M059J (cell line): ENCODE measurements at places on chromosomes 12 and 14.

- no peak for DNase-seq
Observed at GRCh38 chr12:3223601-3224529, 146.7 kb downstream of the TSPAN9 start.

DNA sequence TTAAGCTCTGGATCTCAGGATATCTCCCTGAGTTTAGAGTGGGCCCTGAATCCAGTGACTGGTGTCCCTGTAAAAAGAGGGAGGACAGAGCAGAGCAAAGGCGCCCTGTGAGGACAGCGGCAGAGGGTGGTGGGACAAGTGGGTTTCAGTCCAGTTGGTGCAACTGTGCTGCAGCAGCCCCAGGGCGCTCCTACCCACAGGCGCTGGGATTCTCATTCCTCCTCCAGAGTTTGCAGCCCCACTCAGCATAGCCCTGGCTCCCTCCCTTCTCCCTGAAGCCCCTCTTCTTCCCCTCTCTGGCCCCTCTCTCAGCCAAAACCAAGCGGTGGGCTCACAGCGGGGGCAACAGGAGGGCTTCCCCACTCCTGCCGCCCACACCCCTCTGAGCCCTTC is 1.6 kb downstream of the TMEM179 start:
- no peak for DNase-seq

DNA sequence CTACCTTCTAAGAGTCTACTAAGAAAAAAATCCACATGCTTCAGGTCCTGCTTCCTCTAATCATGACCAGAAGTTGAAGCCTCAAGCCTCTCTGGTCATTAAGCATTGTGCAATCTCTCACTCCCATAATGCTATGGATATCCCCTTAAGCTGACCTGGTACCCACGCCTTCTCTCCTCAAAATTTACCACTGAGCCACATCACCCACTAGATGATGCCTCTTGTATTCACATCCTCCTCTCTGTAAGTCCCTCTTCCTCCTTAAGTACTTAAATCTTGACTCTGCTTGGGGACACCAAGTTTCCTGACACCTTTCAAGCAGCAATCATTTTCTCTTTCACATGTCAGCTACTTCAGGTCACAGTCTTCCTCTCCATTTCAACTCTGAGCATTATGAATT is 9.8 kb downstream of the GALNT4 start:
- no peak for DNase-seq

DNA sequence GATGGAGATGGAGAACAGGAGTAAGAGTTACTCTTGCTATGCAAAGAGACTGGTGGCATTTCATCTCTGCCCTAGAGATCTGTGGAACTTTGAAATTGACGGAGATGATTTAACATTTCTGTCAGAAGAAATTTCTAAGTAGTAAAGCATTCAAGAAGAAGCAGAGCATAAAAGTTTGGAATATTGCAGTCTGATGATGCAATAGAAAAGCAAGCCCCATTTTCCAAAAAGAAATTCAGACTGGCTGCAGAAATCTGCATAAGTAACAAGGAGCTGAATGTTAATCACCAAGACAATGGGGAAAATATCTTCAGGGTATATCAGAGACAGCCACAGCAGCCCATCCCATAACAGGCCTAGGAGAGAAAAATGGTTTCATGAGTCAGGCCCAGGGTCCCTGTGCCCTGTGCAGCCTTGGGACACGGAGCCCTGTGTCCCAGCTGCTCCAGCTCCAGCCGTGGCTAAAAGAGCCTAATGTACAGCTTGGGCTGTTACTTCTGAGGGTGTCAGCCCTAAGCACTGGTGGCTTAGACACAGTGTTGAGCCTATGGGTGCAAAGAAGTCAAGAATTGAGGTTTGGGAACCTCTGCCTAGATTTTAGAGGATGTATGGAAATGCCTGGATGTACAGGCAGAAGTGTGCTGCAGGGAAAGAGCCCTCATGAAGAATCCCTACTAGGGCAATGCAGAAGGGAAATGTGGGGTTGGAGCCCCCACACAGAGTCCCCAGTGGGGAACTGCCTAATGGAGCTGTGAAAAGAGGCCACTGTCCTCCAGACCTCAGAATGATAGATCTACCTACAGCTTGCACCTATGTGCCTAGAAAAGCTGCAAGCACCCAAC is 616.6 kb downstream of the SLC16A7 start:
- no peak for DNase-seq

- no peak for DNase-seq
Observed at GRCh38 chr12:121568971-121569751, 11.7 kb downstream of the KDM2B start.

DNA sequence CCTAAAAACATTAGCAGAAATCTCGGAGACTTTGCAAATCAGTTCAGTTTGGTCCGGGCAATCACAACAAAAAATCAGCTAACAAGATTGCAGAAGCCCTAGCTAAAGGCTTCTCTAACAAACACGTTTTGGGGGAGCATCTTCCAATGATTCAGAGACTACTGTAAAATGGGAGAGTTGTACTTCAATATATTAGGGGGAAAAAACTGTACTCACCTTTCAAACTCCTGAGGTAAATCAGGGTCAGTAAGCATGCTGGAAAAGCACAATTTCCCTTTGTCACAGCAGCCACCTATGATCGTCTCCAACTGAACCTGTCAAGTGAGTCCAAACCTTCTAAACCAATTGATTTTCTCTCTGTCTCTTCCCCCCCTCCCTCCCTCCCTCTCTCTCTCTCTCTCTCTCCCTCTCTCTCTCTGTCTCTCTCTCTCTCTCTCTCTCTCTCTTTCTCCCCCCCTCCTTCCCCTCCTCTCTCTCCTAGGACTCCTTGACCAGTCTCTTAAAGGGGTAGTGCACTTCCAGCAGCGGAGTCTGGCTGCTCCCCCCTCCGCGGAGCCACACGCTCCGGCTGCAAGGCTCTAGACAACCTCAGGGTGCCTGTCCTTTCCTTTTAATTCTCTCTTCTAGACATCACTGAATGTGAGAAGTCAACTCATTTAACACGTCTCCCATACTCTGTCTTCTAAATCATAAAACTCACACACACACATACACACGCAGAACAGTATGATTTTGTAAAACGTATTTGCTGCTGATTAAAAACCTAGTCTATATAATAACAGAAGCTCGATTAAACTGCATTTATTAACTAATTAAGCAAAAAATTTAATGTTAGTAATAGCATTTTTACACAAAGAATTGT is at the start of gene SOX5:
SOX5 (minus strand) TSS at position 323 of the 862 bp plus-strand sequence; CDS start at position 254, 69 bp downstream.
- DNase-seq = peak; percentile 66

- no peak for DNase-seq
Observed at GRCh38 chr12:124804011-124804621, 59.5 kb downstream of the SCARB1 start.

DNA sequence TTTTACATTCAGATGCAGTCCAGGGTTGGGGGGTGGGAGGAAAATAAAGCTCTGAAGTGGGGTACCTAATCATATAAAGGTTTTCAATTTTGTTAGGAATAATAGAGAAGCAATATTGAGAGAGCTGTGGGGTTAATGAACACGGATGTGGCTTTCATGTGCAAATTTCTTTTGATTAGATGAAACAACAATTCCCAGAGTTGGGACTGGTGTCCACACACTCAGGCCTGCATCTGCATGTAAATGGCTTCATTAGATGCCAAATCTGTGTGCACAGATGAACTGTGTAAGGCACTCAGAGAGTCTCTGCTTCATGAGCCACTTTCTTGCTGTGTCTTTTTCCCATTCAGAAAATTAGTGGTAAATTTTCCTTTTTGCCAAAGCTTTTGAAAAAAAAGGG is 377.1 kb upstream of the NOVA1 start:
- DNase-seq = no peak

DNA sequence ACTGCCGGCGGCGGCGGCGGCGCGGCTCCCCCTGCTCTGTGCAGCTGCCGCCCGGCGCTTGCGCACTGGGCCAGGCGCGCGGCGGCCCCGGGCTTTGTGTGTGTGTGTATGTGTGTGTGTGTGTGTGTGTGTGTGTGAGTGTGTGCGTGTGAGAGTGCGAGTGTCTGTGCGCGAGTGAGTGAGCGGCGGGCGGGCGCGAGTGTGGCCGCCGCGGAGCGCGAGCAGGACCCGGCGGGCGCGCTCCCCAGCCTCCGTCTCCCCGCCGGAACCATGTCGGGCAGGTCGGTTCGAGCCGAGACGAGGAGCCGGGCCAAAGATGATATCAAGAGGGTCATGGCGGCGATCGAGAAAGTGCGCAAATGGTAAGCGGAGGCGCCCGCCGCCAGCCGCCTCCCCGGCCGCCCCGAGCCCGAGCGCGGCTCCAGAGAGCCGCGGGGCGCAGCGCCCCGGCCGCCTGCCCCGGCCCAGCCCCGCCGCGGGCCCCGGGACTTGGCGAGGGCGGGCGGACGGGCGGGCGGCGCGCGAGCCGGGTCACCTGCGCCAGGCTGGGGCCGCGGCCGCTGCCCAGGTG is at the start of gene BCL7A:
BCL7A (plus strand) TSS at position 63 of the 571 bp plus-strand sequence; CDS start at position 271, 208 bp downstream.
- DNase-seq = peak; percentile 57

DNA sequence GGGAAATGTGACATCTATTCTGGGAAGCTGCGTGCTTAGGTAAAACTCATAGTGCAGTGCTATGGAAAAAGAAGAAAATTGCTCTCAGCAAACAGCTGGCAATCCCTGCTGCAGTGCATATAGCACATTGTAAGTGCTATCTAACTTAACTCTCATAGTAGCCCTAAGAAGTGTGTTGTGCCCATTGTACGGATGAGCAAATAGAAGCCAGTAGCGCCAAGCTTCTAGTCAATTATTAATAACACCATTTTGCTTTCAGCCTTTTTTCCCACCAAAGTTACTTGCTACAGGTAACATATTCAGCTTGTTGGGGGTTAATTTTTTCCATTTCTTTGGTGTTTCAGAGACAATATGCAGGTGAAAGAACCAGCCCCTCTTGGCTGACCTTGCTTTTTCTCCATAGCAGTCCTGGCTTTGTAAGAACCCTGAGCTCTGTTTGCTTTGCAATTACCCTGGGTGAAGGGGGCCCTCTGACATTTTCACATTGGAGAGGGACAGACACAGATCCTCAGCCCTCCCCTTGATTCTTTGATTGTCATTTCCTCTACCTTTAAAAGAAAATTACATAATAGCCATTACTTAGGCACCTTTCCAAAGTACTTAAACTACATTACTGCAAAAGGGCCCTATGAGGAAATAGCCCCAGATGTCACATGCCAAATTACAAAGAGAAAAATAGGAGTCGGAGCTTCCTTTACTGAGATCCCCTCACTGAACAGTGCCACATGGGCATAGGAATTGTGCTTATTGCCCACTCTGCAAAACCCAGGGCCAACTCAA is 576.2 kb upstream of the TBX3 start:
- no peak for DNase-seq

DNA sequence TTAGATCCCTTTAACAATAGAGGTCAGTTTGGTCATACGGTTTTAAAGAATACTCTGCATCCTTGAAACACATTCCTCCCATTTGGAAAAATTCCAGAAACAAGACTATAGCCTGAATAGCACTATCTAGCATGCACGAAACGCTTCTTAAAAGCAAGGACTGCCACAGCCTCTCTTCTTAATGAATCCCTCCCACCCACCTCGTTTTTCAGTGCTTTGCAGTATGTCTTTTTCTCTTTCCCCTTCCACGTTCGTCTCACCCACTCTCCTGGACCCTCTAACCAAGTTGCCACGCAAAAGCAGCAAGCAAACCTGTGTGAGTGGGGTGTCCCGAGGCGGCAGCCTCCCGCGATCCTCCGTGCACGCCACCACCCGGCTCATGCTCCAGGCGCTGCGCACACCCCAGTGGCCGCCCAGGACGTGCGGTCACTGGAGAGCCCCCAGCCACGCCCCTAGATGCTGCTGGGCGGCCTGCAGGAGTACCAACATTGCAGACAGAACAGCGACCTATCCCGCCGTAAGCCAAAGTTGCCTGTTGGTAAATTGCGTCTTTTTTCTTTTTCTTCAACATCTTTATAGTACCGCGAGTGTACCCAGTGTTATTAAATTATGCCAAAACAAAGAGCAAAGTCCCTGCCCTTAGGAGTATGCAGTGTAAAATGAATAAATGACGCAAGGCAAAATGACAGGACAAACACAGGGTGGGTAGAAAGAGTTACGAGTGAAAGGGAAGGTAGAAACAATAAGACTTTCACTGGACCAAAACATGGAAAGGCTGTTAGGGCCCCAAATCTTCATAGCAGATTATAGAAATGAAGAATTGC is at the start of gene SLC38A4:
SLC38A4 (minus strand) TSS at position 407 of the 824 bp plus-strand sequence. CDS start 32,926 bp downstream, outside the sequence.
- DNase-seq = peak; percentile 37

GRCh38 chr12:114445401-114446323 is 39.7 kb upstream of the TBX5 start:
- no peak for DNase-seq

DNA sequence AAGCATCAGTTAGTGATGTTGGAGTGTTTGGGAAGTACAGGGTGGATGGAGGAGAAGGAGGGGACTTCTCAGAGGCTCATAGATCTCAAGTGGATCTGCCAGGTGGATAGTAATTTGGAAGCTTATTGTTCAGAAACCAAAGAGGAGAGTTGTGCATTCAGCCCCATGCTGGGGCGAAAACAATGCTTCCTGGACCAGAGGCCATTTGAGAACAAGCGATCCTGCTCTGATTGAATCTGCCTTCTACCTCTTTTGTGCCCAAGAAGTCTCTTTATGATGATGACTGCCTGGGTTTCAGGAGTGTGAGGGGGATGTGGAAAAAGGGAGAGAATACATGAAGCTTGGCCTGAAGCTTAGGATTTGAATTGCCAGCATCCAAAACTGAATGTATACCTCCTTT is 110.8 kb upstream of the SRRM4 start:
- no peak for DNase-seq

GRCh38 chr12:50106907-50107306 is 3.1 kb downstream of the GPD1 start:
- no peak for DNase-seq

DNA sequence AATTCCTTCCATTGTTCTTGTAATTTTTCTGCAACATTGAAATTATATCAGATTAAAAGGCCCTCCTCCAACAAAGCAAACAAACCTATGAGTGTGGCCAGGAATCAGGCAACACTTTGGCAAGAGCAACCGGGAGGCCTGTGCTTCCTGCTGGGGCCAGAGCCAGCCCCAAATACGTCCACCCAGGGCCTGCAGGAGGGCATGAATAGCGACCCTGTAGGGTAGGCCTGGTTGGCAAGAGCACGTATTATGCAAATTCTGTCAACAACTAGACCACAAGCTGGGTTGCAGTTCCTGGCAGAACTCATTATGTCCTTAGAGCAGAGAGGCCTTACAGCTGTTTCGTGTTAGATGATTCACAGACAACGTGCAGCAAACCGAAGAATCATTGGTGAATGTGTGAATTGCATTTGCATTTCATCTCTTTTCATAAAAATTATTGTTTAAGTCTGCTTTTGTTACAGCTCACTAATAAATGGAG is 26.9 kb upstream of the LGALS3 start:
- DNase-seq = peak; percentile 98

- no peak for DNase-seq
Observed at GRCh38 chr12:123067654-123068053, 83.2 kb downstream of the PITPNM2 start.

DNA sequence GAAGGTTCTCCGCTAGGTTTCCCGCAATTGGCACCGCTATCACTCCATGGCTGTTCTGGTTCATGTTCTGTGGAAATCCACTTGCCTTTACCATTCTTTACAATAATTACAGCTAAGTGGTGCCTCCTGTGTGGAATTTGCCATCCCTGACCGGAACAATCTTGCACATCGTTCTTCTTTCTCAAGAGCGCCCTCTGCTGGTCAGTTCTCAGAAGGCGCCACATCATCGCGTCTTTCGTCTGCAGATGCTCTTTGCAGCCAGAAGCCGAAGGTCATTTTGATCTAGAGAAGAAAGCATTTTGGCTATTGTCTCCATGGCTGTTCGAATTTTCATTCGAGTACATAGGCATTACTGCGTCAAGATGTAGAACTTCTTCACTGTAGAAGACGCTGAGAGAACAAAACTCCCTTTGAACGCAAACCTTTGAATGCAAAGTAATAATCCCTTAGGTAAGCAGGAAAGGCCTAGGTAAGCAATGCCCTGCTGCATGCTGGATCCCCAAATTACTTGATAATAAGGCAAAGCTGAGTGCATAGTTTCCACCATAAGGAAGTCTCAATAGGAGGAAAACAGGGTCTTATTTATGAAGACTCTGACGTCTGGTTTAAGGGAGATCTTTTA is 10.1 kb upstream of the RTRAF start:
- DNase-seq = peak; percentile 73
